Left ventricle myocardium superior (tissue), 1 donor: ENCODE measurements at places on chromosomes 16 and 17. TPM values are rescaled to one million over a fixed set of nuclear protein-coding genes. Genes with fewer than 3 reads are reported as not detected.
A peak's percentile ranks its signal among the peaks of the same experiment; 100 is the strongest.

- no peak for DNase-seq
These were observed 31.6 kb upstream of the ZCCHC14 start for GRCh38 chr16:87524407-87524806.

GRCh38 chr17:36972905-36973304 is 24.2 kb downstream of the AATF start:
- DNase-seq: no peak

GRCh38 chr17:62101090-62101489 is 36.0 kb upstream of the MED13 start:
- DNase-seq: no peak

GRCh38 chr16:53080345-53081031 is 25.7 kb downstream of the CHD9 start:
- peak; percentile 66 for DNase-seq

TUBG2 gene
- 17.1 TPM for total RNA-seq
